Activated T-helper 1 cell treated with anti-CD3 and anti-CD28 coated beads, Interleukin-12 subunit alpha, Interleukin-12 subunit beta, Interleukin-2, Interleukin-4 antibody, amounts not matched to agents 30 ng/mL and 10 ng/mL and 1 ng/mL, durations not matched to agents 14 hours and 24 hours and 36 hours (primary cell): ENCODE measurements at places on chromosomes 12 and 14. TPM values are rescaled to one million over a fixed set of nuclear protein-coding genes. Genes with fewer than 3 reads are reported as not detected.

KRT77 gene
- total RNA-seq, result not detected in 2 replicates

PTPN6 gene
- 332 and 341 TPM in 2 replicates for total RNA-seq

CLEC14A gene
- not detected in 2 replicates for total RNA-seq

AVPR1A gene
- total RNA-seq, result not detected in 2 replicates

RNF212B gene
- total RNA-seq, result not detected in 2 replicates

FOXN4 gene
- not detected in 2 replicates for total RNA-seq

TMPRSS12 gene
- not detected in 2 replicates for total RNA-seq

CCDC197 gene
- total RNA-seq, result 0.13 TPM in 1 of 2 replicates, not detected in the other

AMDHD1 gene
- 0.21 and 0.27 TPM in 2 replicates for total RNA-seq

CLEC7A gene
- total RNA-seq, result 0.17 TPM in 1 of 2 replicates, not detected in the other

CABP1 gene
- not detected in 2 replicates for total RNA-seq

DCN gene
- not detected in 2 replicates for total RNA-seq

DEPDC4 gene
- 1.1 and 2.1 TPM in 2 replicates for total RNA-seq

WNT5B gene
- total RNA-seq, result 1.1 and 2.0 TPM in 2 replicates

RACGAP1 gene
- total RNA-seq, result 68.1 and 71.2 TPM in 2 replicates

RD3L gene
- not detected in 2 replicates for total RNA-seq

PRR4 gene
- total RNA-seq, result 1.9 and 3.6 TPM in 2 replicates

EXOC5 gene
- 75.9 and 76.6 TPM in 2 replicates for total RNA-seq

DDN gene
- 0.78 and 1.1 TPM in 2 replicates for total RNA-seq

RILPL1 gene
- total RNA-seq, result 4.4 and 4.5 TPM in 2 replicates

STAC3 gene
- total RNA-seq, result 3.1 and 4.2 TPM in 2 replicates

A2M gene
- total RNA-seq, result not detected in 2 replicates

CACNA1C gene
- total RNA-seq, result 0.18 and 0.27 TPM in 2 replicates

NTS gene
- total RNA-seq, result not detected in 2 replicates

PLEKHD1 gene
- 0.07 TPM in 1 of 2 replicates, not detected in the other for total RNA-seq

NGB gene
- total RNA-seq, result not detected in 2 replicates

LRTM2 gene
- total RNA-seq, result not detected in 2 replicates

GPRC5D gene
- total RNA-seq, result not detected in 2 replicates

DACT1 gene
- total RNA-seq, result 1.6 and 2.3 TPM in 2 replicates

DNAAF2 gene
- 12.8 and 12.9 TPM in 2 replicates for total RNA-seq

SERPINA9 gene
- not detected in 2 replicates for total RNA-seq

KRT1 gene
- total RNA-seq, result not detected in 2 replicates

RNASE9 gene
- total RNA-seq, result not detected in 2 replicates

OVCH1 gene
- not detected in 2 replicates for total RNA-seq

DAO gene
- not detected in 2 replicates for total RNA-seq

SVOP gene
- not detected in 2 replicates for total RNA-seq

C12orf54 gene
- total RNA-seq, result not detected in 2 replicates

NXPH4 gene
- 0.36 and 0.49 TPM in 2 replicates for total RNA-seq

TAS2R20 gene
- total RNA-seq, result 2.1 TPM in 2 replicates

NR1H4 gene
- not detected in 2 replicates for total RNA-seq

MYF5 gene
- total RNA-seq, result not detected in 2 replicates

IQSEC3 gene
- 0.05 and 0.24 TPM in 2 replicates for total RNA-seq
